Cerebellar nuclear complex (tissue), 1 donor: ENCODE measurements at places on chromosomes 2 and 18.

DNA sequence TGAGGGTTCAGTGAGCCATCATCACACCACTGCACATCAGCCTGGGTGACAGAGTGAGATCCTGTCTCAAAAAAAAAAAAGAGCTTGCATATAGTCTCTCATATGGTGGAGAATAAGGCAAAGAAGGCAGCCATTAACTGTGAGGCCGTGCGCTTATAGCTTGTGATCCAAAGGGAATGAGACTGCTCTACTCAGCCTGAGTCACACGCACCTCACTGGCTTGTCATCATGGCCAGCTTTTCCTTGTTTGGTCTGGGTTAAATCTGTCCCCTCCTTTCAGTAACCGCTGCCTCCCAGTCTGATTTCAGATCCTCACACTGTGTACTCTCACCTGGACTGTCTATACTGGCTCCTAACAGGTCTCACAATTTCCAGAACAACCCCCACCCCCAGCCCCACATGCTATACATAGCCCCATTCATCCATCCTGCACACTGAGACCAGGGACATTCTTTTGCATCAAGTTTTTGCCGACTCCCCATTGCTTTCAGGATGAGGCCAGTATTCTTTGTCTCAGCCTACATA is 35.3 kb upstream of the ANKRD44 start:
- DNase-seq = no peak

- DNase-seq = no peak
Observed at GRCh38 chr2:238868067-238868524, 20.2 kb downstream of the TWIST2 start.

- DNase-seq = no peak
Observed at GRCh38 chr2:206158563-206159345, 490 bp downstream of the NDUFS1 start.

GRCh38 chr18:34841891-34842290 is 131.8 kb downstream of the DTNA start:
- no peak for DNase-seq

DNA sequence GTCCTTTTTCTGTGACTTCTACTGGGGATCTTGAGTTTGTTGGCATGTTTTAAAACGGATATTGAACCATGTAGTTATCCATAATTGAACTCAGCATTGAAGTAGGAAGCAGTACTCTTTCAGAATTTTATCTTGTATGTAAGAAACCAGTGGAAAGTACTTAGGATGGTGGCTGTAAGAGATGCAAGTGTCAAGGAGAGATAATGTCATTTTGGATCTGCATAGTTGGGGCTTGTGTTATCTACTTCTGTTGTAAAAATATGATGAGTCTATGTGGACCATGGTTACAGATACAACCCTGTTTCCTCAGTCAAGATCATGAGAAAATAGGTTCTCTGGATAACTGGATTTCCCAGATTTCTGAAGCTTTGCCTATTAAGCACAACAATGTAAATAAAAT is 113.7 kb downstream of the NAB1 start:
- no peak for DNase-seq

- DNase-seq = no peak
Observed at GRCh38 chr2:135826544-135826943, 10.4 kb downstream of the LCT start.

GRCh38 chr2:55416786-55417568 is 2.7 kb downstream of the CCDC88A start:
- no peak for DNase-seq

DNA sequence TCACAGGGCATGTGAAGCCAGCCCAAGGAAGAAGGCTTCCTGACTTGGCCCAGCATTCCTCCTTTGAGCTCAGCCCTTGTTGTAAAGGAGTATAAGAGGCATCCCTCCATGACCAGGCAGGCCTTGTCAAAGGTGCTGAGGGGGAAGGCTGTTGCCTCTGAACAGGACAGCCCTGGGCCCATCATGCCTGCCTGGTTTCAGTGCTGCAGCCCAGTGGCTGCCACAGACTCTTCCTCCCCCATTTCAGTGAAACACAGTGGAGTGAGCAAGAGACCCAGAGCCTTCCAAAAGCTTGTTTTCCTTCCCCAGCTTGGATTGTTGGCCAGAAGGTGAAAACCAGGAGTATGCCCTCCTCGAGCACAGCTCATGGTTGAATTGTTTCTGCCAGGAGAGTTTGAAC is 19.9 kb upstream of the RPL37A start:
- no peak for DNase-seq

GRCh38 chr18:63511285-63511684 is 30.9 kb upstream of the SERPINB12 start:
- no peak for DNase-seq

GRCh38 chr2:200737585-200737984 is 74.1 kb upstream of the BZW1 start:
- no peak for DNase-seq

GRCh38 chr2:109384308-109385271 is 229.2 kb downstream of the SEPTIN10 start:
- no peak for DNase-seq

GRCh38 chr2:239295377-239296019 is 105.3 kb downstream of the HDAC4 start:
- no peak for DNase-seq

DNA sequence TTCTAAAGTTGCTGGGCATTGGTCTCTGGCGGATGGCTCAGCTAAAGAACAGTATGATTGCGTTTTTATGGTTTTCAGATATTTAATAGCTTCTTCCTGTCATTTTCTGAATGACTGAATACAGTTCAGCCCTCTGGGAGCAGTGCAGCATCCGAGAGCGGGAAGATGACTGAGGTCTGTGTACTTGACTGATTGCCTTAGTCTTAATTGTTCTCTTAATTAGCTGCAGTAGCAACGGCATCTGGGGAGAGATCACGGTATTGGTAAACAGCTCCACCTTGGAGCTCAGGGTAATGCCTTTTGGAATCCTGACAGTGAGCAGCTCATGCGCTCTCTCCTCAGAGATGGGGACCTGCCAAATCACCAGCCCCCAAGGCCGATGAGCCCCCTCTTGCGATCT is 481.4 kb upstream of the SPRED2 start:
- no peak for DNase-seq

GRCh38 chr18:40347261-40347660 is 1607.8 kb upstream of the PIK3C3 start:
- no peak for DNase-seq

DNA sequence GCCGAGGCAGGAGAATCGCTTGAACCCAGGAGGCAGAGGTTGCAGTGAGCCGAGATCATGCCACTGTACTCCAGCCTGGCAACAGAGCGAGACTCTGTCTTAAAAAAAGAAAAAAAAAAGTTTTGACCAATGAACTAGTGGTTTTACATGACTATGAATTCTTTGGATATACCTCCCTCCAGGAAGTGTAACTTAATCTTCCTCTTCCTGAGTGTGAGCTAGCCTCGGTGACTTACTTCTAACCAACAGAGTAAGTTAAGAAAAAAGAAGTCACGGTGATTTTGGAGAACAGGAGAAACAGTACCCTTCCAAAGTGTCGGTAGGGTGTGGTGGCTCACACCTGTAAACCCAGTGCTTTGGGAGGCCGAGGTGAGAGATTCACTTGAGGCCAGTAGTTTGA is 7.1 kb downstream of the TIA1 start:
- no peak for DNase-seq

GRCh38 chr18:6731222-6731596 is 1.7 kb downstream of the ARHGAP28 start:
- DNase-seq = no peak

DNA sequence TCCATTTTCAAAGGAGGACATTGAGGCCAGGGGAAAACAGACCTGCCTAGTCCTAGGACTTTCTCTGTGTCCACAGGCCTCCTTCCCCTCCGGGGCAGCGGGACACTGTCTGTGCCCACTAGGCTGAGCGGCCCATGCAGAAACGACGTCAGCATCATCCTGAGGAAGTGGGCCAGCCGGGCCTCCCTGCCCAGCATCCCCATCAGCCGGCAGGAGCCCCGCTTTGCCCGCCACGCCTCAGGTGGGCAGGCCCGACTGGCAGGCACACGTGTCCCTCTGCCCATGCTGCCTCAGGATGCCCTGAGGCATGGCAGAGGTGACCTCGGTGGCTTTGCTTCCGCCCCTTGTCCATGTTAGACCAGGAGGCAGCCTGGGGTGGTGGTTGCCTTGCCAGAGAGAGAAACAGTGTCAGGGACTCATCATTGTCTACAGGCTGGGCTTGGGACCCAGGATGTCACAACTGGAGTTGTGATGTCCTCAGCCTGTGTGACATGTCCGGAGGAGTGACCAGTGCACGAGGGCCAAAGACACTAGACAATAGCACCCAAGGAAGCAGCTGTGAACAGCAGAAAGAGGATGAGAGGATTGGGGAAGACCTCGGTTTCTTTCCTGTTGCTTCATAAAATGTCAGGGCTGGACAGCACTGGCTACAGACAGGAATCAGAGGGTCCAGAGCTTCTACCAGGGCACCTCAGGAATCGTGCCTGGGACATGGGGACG is 36.8 kb downstream of the TOGARAM2 start:
- DNase-seq = no peak

- DNase-seq = no peak
Observed at GRCh38 chr2:189466656-189467055, 25.4 kb downstream of the WDR75 start.

- DNase-seq = peak; percentile 94
Observed at GRCh38 chr2:74374509-74375205, 5.5 kb downstream of the DCTN1 start.

DNA sequence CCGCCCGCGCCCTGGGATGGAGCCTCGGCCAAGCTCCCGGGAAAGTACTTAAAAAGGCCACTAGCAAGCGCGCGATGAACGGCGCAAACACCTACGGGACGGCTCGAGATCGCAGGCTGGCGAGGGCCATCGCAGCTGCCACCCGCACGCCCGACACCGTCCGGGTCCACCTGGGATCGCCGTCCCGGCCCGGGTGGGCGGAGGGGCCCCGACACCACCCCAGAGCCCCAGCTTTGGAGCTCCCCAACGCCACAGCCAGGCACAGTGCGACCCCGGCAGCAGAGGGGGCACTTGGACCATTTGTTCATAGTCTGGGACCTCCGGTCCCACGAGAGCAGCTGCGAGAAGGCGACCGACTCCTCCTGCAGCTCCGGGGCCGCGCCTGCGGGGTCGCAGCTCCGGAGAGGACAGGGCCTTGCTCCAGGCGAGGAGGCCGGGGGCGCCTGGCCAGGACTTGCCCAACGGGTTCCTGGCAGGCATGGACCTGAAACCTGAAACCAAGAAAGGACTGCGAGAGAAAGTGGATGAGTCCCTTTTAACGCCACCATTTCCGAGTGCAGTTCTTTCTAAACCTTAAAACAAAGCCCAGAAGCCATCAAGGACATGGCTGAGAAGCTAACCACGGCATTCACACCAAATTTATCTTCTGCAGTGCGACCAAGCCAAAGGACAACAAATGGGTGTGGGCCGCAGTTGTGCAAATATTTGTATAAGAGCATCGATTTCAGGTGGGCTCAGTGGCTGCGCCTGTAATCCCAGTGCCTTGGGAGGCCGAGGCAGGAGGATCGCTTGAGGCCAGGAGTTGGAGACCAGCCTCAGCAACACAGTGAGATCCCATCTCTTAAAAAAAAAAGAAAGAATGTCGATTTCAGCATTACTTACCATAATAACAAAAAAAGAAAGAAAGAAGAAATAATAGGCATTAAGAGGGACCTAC is 54.0 kb upstream of the IMP4 start:
- no peak for DNase-seq

DNA sequence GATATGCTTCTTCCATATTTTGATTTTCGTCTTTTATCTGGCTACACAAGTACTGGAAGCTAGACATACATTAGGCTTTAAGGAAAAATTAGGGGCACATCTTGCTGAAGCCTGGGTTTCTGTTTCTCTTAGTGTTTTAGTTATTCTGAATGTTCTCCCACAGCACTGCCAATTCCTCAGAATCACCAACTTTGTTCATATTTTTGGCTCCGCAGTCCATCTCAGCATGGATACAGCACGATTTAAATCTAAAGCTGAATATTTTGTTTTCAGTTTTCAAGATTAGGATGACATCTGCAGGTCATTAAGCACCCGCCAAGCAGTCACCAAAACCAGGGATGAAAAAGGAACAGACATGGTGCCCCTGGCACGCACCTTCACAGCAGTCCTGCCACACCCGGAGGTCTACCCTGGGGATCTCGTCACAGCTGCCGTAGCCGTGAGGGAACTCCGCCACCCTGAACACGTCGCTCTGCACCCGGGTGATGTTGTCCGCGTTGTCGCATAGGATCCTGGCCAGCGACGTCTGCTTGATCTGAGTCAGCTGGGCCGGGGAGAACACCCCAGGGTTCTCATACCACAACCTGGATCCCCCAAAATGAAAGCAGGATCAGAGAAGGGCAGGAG is 101.2 kb downstream of the PXDN start:
- no peak for DNase-seq

DNA sequence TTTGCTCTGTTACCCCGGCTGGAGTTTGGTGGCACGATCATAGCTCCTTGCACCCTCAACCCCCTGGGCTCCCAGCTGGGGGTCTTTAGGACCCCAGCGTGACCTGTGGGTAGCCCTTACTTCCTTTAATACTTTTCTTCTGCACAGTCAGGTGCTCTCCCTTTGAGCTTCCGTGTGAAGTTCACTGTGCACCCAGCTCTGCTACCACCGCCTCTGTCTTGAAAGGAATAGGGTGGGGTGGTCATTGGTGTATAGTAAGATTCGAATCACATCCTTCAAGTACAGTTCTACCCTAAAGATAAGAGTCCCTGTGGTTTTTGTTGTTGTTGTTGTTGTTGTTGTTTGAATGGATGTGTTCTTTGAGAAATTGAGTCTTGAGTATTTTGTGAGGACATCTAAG is 267.4 kb downstream of the NEDD4L start:
- DNase-seq = no peak

- DNase-seq = no peak
Observed at GRCh38 chr2:200786826-200787225, 24.9 kb upstream of the BZW1 start.

- DNase-seq = peak; percentile 82
Observed at GRCh38 chr2:181715033-181715630, 34.8 kb upstream of the NEUROD1 start.

DNA sequence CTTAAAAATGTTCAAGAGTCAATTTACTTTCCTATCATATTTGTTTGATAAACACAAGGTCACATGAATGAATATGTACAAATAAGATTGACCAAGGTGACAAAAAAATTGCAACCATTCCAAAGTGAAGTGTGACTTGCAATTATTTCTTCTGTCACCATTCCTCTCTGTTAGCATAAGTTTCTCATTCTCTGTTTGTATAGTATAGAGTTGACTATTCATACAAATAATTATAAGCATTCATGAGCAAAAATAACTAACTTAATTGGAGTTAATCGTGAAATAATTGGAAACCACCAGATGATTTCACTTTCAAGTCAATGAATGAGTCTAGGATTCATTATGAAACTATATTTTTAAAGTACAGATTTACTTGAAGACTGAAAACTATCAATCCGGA is 42.1 kb downstream of the PGAP1 start:
- no peak for DNase-seq
